ENCODE measurements at places on chromosomes 5 and 9. TPM values are rescaled to one million over a fixed set of nuclear protein-coding genes. Genes with fewer than 3 reads are reported as not detected.

KLHL3 gene
- total RNA-seq, result 24.5 TPM

HDHD3 gene
- total RNA-seq, result 9.9 TPM

PLAC8L1 gene
- 0.45 TPM for total RNA-seq

TRIM7 gene
- total RNA-seq, result 20.0 TPM

SPINK1 gene
- total RNA-seq, result not detected

ZNF367 gene
- 2.5 TPM for total RNA-seq

FOXD4L3 gene
- not detected for total RNA-seq

FBXL7 gene
- 21.6 TPM for total RNA-seq

PAEP gene
- total RNA-seq, result not detected

OR1J1 gene
- total RNA-seq, result not detected

HINT1 gene
- 187 TPM for total RNA-seq

LRRTM2 gene
- 0.12 TPM for total RNA-seq

C8G gene
- total RNA-seq, result 2.2 TPM

PPIC gene
- total RNA-seq, result 52.2 TPM

SPATA31E1 gene
- total RNA-seq, result not detected

EQTN gene
- not detected for total RNA-seq

RANBP17 gene
- total RNA-seq, result 3.9 TPM

FGF1 gene
- 43.6 TPM for total RNA-seq

CARTPT gene
- total RNA-seq, result not detected

ZNF483 gene
- total RNA-seq, result 4.9 TPM

SLC1A1 gene
- 2.1 TPM for total RNA-seq

UBTD2 gene
- 8.7 TPM for total RNA-seq

Measured in left ventricle myocardium superior (tissue), 1 donor.